Activated CD4-positive, alpha-beta memory T cell treated with anti-CD3 and anti-CD28 coated beads, Interleukin-2, amount 10 ng/mL, durations not matched to agents 7 days and 5 days (primary cell): ENCODE measurements at places on chromosomes 11 and 22. TPM values are rescaled to one million over a fixed set of nuclear protein-coding genes. Genes with fewer than 3 reads are reported as not detected.

GRCh38 chr11:102810950-102811660 lies 13.1 kb upstream of the MMP1 start:
- H3K4me1 ChIP-seq, result no peaks in the 10 kb centered on the region
- DNase-seq, result no peak
- H3K27ac ChIP-seq, result no peak overlapping the region
- H3K27me3 ChIP-seq, result peaks cover 5% of the 10 kb centered on the region
- no peaks in the 10 kb centered on the region for H3K36me3 ChIP-seq

DNA sequence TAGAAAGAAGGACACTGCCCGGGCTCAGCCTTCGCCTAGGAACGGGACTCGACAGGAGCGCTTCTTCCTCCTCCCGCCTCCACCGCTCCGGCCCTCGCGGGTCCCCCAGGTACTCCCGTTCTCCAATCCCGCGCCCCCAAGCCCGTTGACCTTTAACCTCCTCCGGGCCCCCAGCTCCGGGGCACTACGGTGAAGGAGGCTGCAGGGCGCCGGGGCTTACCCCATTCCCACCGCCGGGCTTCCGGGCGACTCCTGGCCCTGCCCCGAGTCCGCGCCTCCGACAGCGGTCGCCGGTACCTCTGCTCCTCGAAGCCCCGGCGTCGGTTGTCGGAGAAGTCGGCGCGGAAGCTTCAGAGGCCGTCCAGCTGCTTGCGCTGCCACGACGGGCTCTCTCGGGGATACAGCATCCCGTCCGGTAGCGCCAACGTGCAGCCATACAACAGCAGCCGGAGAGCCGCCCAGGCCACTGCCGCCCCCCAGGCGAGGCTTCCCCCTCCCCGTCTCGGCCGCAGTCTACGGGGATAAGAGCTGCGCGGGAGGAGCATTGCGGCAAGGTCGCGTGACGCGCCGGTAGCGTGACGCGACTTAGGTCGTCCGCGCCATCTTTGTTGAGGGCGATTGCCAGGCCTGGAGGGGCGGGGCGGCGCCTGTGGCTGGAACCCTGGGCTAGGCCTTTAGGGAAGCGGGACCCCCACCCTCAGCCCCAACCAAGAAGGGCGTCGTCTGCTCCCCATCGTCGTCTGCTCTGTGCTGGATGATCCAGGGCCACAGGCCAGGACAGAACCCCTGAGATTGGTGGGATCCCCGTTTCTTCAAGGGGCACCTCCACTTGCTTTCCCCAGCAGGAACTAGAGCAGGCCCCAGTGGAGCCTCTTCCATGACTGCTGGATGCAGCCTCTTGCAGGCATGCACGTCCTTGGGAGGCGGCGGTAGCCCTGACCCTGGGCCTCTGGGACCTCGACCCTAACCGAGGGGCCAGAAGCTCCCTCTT lies 26.3 kb downstream of the RGL4 start:
- H3K4me3 ChIP-seq, result peak overlapping the region; percentile 77
- peaks cover 17% of the 10 kb centered on the region for H3K36me3 ChIP-seq
- peak; percentile 84 for DNase-seq
- peaks cover 19% of the 10 kb centered on the region for H3K4me1 ChIP-seq
- H3K27me3 ChIP-seq, result no peaks in the 10 kb centered on the region

DNA sequence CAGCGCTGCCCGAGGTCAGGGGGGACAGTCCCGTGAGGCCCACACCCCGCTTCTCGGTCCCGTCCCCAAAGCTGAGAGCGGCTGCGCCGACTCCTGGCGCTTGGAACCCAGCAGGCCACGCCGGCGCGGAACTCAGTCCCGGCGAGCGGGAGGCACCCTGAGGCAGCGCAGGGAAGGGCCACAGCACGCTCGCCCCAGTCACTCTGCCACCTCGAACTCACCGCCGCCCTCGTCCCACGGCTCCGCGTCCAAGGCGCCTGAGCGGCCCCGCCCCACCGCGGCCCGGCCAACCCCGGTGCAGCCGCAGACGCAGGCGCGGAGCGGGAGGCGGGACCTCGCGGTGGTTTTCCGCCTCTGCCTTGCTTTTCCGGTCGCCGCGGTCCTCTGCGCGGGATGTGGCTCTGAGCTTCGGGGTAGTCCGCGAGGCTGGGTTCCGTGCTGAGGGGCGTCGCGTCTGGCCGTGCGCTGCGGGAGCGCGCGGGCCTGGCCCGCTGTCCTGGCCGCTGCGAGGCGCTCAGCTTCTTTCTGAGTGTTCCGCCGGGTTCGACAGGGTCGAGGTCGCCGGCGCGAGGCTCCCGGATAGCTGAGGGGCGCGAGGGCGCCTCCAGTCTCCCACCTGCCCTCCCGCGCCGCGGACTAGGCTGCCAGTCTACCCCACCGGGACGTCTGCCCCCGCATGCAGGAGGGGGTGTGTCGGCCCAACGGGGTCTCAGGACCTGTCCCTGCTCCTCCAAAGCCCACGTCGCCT lies at the start of gene CDPF1:
TSS of gene CDPF1 (minus strand) at position 259 of the 748 bp plus-strand sequence. CDS start 2,009 bp downstream, outside the sequence.
- H3K27ac ChIP-seq, result peak within 1 kb of the TSS; percentile 80
- H3K4me3 ChIP-seq, result peak within 1 kb of the TSS; percentile 73
- H3K4me1 ChIP-seq, result peaks cover 43% of the 10 kb centered on the region
- peaks cover 4% of the 10 kb centered on the region for H3K27me3 ChIP-seq
- peak; percentile 92 for DNase-seq
- H3K36me3 ChIP-seq, result peaks cover 8% of the 10 kb centered on the region

- H3K27ac ChIP-seq, result peak within 1 kb of the TSS; percentile 16
- peaks cover 55% of the 10 kb centered on the region for H3K4me1 ChIP-seq
- H3K4me3 ChIP-seq, result peak within 1 kb of the TSS; percentile 53
- peaks cover 16% of the 10 kb centered on the region for H3K27me3 ChIP-seq
Observed at GRCh38 chr11:118883368-118884071, at the start of gene CXCR5. Gene CXCR5, plus strand, starts transcription at chr11:118883892. Its CDS starts 50 bp downstream, at chr11:118883942.

GRCh38 chr22:41360126-41360525 lies 21.6 kb upstream of the TEF start:
- no peak for DNase-seq
- H3K4me1 ChIP-seq, result no peaks in the 10 kb centered on the region
- no peaks in the 10 kb centered on the region for H3K27me3 ChIP-seq
- H3K4me3 ChIP-seq, result no peak overlapping the region

GRCh38 chr22:24751518-24751917 lies 23.0 kb downstream of the PIWIL3 start:
- H3K27me3 ChIP-seq, result peaks cover 56% of the 10 kb centered on the region
- no peak for DNase-seq
- H3K4me3 ChIP-seq, result no peak overlapping the region
- no peaks in the 10 kb centered on the region for H3K36me3 ChIP-seq
- no peak overlapping the region for H3K27ac ChIP-seq

- H3K27ac ChIP-seq, result no peak overlapping the region
- peaks cover 16% of the 10 kb centered on the region for H3K27me3 ChIP-seq
- H3K36me3 ChIP-seq, result no peaks in the 10 kb centered on the region
- no peak for DNase-seq
Observed at GRCh38 chr11:623999-624704, 603 bp downstream of the CDHR5 start.

DNA sequence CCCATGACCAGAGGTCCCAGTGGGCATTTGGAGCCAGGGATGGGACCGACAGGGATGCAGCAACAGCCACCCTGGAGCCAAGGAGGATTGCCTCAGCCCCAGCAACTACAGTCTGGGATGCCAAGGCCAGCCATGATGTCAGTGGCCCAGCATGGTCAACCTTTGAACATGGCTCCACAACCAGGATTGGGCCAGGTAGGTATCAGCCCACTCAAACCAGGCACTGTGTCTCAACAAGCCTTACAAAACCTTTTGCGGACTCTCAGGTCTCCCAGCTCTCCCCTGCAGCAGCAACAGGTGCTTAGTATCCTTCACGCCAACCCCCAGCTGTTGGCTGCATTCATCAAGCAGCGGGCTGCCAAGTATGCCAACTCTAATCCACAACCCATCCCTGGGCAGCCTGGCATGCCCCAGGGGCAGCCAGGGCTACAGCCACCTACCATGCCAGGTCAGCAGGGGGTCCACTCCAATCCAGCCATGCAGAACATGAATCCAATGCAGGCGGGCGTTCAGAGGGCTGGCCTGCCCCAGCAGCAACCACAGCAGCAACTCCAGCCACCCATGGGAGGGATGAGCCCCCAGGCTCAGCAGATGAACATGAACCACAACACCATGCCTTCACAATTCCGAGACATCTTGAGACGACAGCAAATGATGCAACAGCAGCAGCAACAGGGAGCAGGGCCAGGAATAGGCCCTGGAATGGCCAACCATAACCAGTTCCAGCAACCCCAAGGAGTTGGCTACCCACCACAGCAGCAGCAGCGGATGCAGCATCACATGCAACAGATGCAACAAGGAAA lies 27.3 kb upstream of the L3MBTL2 start:
- no peaks in the 10 kb centered on the region for H3K27me3 ChIP-seq
- no peak overlapping the region for H3K27ac ChIP-seq
- H3K4me3 ChIP-seq, result no peak overlapping the region
- H3K4me1 ChIP-seq, result peaks cover 8% of the 10 kb centered on the region
- H3K36me3 ChIP-seq, result peaks cover 56% of the 10 kb centered on the region
- no peak for DNase-seq

DNA sequence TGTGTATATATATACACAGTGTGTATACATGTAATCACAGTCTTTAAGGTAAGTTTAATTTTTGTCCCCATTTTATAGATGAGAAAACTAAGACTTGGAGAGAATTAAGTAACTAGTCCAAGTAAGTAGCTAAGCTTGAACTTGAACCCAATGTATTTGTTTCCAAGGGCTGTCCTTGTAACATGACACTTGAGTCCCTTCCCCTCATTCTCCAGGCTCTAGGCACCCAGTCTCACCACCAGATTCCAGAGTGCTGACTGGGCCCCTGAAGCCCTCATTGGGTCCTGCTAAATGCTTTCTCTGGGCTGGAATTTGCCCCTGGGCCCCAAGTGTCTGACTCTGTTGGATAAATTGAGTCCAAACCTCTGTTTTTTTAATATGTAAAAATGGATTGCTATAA lies 45.5 kb downstream of the ADM start:
- no peaks in the 10 kb centered on the region for H3K36me3 ChIP-seq
- no peak overlapping the region for H3K27ac ChIP-seq
- peaks cover 25% of the 10 kb centered on the region for H3K27me3 ChIP-seq
- no peak for DNase-seq
- no peaks in the 10 kb centered on the region for H3K4me1 ChIP-seq

DNA sequence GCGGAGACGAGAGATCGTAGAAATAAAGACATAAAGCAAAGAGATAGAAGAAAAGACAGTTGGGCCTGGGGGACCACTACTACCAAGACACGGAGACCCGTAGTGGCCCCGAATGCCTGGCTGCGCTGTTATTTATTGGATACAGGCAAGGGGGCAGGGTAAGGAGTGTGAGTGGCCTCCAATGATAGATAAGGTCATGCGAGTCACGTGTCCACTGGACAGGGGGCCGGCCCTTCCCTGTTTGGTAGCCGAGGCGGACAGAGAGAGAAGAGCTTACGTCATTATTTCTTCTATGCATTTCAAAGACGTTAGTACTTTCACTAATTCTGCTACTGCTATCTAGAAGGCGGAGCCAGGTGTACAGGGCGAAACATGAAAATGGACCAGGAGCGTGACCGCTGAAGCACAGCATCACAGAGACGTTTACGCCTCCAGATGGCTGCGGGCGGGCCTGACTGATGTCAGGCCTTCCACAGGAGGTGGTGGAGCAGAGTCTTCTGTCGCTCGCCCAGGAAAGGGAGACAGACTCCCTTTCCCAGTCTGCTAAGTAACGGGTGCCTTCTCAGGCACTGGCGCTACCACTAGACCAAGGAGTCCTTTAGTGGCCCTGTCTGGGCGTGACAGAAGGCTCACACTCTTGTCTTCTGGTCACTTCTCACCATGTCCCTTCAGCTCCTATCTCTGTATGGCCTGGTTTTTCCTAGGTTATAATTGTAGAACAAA lies 24.8 kb downstream of the PPP6R2 start:
- no peak for DNase-seq
- no peak overlapping the region for H3K4me3 ChIP-seq
- no peaks in the 10 kb centered on the region for H3K27me3 ChIP-seq
- peaks cover 25% of the 10 kb centered on the region for H3K36me3 ChIP-seq
- H3K4me1 ChIP-seq, result peaks cover 7% of the 10 kb centered on the region
- H3K27ac ChIP-seq, result no peak overlapping the region

- H3K27ac ChIP-seq, result no peak overlapping the region
- no peaks in the 10 kb centered on the region for H3K27me3 ChIP-seq
- peaks cover 4% of the 10 kb centered on the region for H3K4me1 ChIP-seq
Observed at GRCh38 chr11:3002871-3003270, 10.7 kb upstream of the NAP1L4 start.

- no peaks in the 10 kb centered on the region for H3K27me3 ChIP-seq
- H3K4me3 ChIP-seq, result no peak overlapping the region
- DNase-seq, result no peak
- no peak overlapping the region for H3K27ac ChIP-seq
Observed at GRCh38 chr11:103619480-103619879, 417.0 kb upstream of the DDI1 start.

GRCh38 chr11:13701506-13701905 lies 33.0 kb downstream of the FAR1 start:
- H3K4me3 ChIP-seq, result no peak overlapping the region
- H3K27me3 ChIP-seq, result no peaks in the 10 kb centered on the region
- no peak for DNase-seq
- no peaks in the 10 kb centered on the region for H3K4me1 ChIP-seq
- H3K27ac ChIP-seq, result no peak overlapping the region

- no peak for DNase-seq
- H3K27me3 ChIP-seq, result no peaks in the 10 kb centered on the region
- H3K36me3 ChIP-seq, result peaks cover 88% of the 10 kb centered on the region
- H3K27ac ChIP-seq, result no peak overlapping the region
- H3K4me3 ChIP-seq, result no peak overlapping the region
Observed at GRCh38 chr11:14873632-14874031, 18.4 kb downstream of the CYP2R1 start.

DNA sequence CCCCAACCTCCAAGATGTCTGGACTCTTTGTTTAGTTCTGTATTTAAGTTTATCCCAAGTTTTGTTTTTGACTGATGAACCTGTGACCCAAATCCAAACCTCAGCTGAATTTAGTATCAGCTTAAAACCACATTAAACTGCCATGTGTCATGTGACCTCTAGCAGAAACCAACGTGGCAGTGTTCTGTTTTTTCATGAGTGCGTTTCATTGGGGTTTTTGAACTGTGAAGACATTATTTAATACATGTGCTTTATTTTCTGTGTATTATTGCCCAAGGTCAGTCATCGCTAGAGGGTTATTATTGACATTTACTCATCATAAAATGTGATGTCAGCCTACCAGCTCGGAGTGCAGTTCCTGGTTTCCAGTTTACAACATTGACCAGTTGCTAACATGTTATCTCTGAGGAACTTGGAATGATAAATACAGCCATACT lies 1.8 kb downstream of the TLCD5 start:
- H3K27ac ChIP-seq, result no peak overlapping the region
- no peak overlapping the region for H3K4me3 ChIP-seq
- H3K36me3 ChIP-seq, result no peaks in the 10 kb centered on the region
- no peak for DNase-seq
- H3K27me3 ChIP-seq, result peaks cover 49% of the 10 kb centered on the region
- peaks cover 22% of the 10 kb centered on the region for H3K4me1 ChIP-seq

Gene GRAP2
- total RNA-seq, result 111 TPM

Gene INPP5J
- total RNA-seq, result not detected

Gene AQP11
- total RNA-seq, result 0.78 TPM

Gene CHRM1
- not detected for total RNA-seq

Gene TMEM41B
- total RNA-seq, result 49.0 TPM
